ENCODE measurements at places on chromosomes 4 and X.

- DNase-seq = no peak
Observed at GRCh38 chr4:955161-955921, 18.0 kb downstream of the DGKQ start.

DNA sequence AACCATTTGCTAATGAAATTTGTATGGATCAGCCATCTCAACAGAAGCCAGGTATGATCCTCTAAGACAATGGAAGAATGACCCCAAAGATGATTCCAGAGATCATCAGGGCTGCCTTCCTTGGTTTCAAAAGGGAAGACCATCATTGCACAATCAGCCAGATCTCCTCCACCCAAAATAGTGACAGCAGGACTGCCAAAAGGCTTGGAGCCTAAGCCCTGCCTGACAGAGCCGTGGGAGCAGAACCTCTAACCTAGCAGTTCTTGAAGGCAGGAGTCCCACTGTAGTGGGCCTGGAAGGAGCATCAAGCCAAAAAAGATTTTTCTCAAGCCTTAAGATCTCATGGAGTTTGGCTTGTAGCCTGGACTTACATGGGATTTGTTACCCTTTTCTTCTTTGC is 226.0 kb downstream of the RASL11B start:
- DNase-seq = no peak

GRCh38 chr4:73170518-73171198 is 87.9 kb downstream of the ANKRD17 start:
- DNase-seq = no peak

GRCh38 chr4:56400560-56400959 is 13.3 kb upstream of the AASDH start:
- no peak for DNase-seq

GRCh38 chrX:11386812-11387211 is 93.6 kb downstream of the AMELX start:
- no peak for DNase-seq

GRCh38 chrX:101803451-101803850 is 128.4 kb downstream of the ZMAT1 start:
- DNase-seq = no peak

DNA sequence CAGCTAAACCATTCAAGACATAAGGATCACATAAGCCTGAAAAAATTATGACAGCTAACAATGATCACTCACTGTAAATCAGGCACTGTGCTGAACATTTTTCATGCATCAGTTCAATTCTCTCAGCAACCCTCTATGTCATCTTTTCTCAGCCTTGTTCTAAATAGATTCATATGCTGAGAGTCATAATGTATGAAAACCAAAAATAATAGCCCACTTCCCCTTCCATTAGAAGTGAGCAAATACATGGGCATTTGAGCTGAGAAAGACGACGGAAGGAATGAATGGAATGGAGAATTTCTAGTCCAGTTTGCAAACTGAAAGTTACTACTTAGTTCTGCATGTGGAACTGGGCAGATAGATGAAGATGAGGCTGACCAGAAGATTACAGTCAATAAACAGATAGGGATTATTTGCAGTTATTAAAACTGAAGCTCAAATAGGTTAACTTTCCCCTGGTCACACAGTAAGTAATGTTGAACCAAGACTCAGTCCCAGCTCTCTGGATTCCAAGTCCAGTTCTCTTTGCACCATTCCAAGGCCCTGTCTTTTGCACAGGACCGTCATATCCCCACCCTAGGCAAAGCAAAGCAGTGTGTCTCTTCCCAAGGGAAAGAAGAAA is 1.6 kb upstream of the SH3RF1 start:
- no peak for DNase-seq

DNA sequence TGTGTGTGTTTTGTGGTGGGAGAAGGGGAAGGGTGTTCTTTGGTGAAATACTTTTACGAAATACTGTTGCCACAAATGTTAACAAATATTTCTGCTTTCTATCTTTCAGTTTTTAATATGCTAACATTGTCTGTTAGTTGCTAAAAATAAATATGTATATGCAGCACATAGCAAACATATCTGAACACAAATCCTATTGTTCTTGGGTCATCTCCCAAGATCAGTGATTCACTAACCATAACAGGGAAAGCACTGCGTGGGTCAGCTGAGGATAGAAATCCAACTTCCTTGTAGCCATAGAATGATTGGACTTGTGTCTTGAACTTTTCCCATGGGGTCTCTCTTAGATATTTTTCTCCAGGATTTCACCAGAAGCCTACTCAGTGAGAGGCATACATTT is 250.3 kb upstream of the FAM47A start:
- no peak for DNase-seq

GRCh38 chr4:62661821-62662220 is 1461.7 kb downstream of the ADGRL3 start:
- no peak for DNase-seq

DNA sequence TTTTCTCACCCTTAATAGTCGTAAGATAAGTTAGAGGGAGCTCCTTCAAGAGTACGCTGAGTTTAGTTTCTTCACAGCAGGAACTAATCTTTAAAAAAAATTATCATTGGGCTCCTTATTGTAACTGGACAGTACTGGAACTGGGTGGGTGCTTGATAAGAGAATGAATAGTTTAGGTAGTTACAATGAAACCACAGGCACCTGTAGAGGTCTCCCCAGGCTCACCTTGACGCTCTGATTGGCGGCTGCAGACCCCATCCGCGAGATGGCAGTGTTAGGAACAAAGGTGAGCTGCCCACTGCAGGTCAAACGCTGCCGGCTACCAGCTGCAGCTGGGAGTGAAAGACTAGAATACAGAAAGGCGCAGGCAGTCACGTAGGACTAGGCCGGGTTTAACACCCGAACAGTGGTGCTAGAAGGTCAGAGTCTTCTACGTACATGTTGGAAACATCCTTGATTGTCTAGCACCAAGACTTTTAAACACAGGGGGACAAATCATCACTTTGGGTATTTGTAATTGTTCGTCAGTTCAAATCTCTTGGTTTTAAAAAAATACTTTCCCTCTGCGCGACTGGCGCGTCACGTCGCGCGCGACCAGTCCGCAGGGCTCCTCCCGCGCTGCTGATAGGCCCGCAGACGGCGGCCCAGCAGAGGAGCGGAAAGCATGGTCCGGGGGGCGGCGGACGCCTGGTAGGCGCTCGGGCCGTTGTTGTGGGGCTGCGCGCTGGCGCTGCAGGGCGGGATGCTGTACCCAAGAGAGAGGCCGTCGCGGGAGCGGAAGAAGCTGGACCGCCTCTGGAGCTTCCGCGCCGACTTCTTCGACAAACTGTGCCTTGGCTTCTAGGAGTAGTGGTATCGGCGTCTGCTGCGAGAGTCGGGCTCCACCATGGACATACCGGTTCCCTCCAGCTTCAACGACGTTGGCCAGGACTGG is 45.6 kb downstream of the SMARCA5 start:
- peak; percentile 5 for DNase-seq

GRCh38 chr4:88242144-88242543 is 42.2 kb downstream of the PPM1K start:
- no peak for DNase-seq

DNA sequence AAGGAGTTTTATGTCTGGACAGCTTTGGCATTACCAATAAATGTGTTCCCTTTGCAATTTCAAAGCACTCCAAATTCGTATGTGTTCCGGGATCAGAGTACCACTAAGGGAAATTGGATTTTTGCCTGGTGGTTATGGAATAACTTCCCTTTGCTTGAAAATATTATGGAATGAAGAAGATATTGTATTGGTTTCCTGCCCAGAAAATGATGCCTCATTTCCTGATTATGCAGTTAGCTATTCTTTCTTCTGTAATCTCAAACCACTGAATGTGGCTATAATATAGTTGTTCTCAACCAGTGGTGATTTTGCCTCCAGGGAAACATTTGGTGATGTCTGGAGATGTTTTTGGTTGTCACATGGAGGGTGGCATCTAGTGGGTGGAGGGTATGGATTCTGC is 142.9 kb downstream of the PCDH7 start:
- no peak for DNase-seq

DNA sequence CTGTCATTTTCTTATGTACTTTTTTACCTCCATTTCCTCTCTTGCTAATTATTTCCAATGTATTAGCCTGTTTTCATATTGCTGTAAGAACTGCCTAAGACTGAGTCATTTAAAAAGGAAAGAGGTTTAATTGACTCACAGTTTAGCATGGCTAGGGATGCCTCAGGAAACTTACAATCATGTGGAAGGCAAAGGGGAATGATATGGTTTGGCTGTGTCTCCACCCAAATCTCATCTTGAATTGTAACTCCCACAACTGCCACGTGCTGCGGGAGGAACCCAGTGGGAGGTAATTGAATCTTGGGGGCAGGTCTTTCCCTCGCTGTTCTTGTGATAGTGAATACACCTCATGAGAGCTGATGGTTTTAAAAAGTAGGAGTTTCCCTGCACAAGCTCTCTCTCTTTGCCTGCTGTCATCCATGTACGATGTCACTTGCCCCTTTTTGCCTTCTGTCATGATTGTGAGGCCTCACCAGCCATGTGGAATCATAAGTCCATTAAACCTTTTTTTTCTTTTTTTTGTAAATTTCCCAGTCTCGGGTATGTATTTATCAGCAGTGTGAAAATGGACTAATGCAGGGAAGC is 870.0 kb upstream of the INTU start:
- DNase-seq = no peak
